ENCODE measurements at places on chromosomes 1 and 21. TPM values are rescaled to one million over a fixed set of nuclear protein-coding genes. Genes with fewer than 3 reads are reported as not detected.

- DNase-seq = no peak
Measured at GRCh38 chr1:238123201-238123600, 232.5 kb upstream of the ZP4 start.

DNA sequence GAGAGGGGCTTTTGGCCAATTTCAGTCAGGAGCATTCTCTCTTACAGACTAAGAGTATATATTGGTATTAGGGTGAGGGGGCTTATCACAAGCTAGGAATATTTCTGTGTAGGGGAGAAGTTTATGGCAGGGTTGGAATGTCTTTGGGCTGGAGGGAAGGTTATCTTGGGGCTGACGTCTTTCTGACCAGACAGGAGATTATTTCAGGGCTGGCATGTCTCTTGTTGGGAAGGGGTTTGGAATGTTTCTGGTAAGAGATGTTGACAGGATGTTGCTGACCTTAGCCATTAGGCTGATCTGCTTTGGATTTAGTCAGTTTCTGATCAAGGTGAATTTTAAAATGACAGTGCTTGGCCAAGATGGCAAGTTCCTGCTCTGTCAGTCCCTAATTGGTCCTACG is 17.8 kb upstream of the HSD3B1 start:
- no peak for DNase-seq

- no peak for DNase-seq
Measured at GRCh38 chr1:108117945-108118902, 81.9 kb downstream of the SLC25A24 start.

- DNase-seq = no peak
Measured at GRCh38 chr1:59314776-59315528, 18.1 kb downstream of the FGGY start.

DNA sequence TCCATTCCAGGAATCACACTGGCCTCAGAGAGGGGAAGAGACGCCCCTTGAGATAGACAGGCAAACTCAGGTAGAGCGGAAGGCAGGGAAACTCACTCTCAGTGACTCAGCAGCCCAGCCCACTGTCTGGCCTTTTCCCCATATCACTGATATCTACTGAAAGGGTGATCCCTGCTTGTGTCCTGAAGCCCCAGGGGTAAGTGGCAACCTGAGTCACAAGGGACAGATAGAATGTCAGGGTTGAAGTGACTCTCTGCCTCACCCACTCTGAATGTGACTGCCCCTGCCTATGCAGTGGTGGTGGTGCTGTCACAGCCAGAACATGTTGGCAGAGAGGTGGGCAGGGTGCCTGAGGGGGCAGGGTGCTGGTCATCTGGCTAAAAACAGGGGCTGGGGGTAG is 157.5 kb upstream of the FGGY start:
- DNase-seq = no peak

GRCh38 chr1:81654657-81655056 is 146.1 kb upstream of the ADGRL2 start:
- no peak for DNase-seq

GRCh38 chr1:212498283-212499040 is 65.7 kb downstream of the NENF start:
- DNase-seq = no peak

- no peak for DNase-seq
Measured at GRCh38 chr1:75338616-75339483, 204.7 kb downstream of the LHX8 start.

DNA sequence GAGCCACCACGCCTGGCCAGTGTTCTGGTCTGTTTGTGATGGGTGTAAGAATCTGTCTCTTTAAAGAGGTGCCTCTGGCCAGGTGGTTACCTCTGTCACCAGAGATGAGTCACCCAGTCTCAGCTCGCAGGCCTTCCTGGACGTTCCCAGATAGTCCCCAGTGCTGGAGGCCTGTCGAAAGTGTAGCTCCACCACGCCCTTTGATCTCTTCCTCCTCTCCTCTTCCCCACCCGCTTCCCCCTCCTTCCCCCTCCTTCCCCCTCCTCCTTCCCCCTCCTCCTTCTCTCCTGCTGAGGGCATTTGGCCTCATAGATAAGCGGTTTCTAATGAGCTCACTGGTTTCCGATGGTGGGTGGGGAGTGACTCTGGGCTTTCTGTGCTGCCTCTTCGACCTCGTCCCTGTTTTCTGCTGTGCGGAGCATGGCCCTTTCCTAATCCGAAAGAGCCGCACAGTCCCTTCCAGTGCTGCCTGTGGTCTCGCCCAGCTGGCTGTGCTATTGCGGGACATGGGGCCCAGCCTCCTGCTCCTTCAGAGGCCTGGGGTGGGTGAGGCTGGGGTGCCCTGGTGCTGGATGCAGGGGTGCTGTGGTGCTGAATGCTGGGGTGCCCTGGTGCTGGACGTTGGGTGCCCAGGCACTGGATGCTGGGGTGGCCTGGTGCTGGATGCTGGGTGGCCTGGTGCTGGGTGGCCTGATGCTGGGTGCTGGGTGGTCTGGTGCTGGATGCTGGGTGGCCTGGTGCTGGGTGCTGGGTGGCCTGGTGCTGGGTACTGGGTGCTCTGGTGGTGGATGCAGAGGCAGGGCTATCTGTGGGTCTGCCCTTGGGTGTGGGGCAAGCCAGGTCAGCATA is 19.2 kb downstream of the AGPAT3 start:
- DNase-seq = no peak

DNA sequence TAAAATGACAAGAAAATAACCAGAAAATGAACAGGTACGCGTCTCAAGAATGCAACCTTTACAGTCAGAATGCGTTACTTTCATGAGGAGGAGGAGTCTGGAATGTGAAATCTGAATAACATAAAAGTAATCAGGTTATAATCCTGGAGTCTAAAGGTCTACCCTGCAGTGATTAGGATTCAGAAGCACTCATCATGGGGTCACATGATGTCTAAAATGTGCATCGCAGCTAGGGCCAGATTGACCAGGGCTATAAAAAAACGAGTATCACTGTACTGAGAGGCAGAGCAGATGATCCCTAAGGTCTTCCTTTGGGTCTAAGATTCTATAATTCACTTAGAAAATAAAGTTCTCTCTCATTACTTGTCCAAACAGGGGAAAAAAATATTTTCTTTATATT is 7.4 kb downstream of the EIF2D start:
- no peak for DNase-seq

DNA sequence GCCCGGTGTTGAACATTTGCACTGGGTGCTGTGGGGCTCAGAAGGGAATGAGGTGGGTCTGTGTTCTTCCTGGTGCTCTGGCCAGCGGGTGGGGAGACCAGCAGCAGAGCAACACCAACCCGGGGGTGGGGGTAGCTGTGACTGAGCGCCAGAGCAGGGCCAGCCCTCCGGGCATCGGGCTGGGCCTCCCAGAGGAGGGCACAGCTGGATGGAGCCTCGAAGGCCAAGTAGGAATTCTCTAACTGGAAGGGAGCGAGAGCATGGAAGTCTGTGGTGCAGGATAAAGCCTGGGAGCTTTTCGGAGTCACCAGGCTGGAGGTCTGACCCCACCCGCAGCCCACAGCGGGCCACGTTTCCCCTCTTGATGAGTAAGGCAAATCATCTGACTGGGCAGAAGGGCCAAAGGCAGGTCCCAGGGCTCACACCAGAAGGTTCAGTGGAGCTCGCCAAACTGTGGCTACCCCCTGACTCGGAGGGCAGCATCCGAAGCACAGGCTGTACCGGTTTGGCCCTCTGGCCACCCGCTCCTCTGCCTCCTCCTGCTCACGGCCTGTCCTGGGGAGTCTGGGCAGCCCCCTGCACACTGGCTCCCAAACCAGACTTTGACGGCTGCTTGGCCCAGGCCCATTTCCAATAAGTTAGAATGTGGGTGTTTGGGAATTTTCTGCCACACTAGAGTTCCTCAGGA is 18.8 kb downstream of the SLC1A7 start:
- DNase-seq = no peak

DNA sequence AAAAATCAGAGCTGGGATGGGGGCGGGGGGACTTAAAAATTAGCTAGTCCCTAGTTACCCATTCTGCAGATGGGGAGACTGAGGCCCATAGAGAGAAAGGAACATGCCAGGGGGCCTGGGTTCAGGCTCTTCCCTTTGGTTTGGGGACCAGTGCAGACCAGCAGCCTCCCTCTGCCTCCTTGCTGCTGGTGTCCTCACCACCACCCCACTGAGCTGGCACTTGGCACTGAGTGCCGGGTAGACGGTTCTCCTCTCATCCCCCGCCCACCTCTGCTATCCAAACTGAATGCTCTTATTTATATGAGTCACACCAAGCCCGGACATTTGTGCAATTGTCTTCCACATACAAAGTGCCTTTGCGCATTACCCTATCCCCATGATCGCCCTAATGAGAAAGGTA is 39.2 kb downstream of the CAMK2N1 start:
- DNase-seq = no peak

DNA sequence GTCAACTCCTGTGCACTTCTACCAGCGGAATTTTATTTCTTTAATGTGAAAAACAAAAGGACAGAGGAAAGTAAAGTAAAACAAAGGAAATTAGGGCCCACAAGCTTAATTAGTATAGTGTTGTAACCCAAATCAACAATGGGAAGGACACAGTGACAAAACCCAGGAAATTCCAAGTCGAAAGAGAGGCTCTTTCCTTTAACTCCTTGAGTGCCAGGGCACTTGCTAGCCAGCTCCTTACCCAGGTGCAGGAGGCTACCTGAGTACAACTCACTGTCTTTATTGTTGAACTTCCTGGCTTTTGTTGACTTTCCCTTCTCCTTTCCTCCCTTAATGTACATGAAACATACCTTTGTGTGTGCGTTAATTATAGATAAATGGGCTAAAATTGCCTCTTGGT is 55.0 kb downstream of the PEX14 start:
- no peak for DNase-seq

GRCh38 chr1:156959414-156959813 is 39.0 kb downstream of the LRRC71 start:
- DNase-seq = no peak

DNA sequence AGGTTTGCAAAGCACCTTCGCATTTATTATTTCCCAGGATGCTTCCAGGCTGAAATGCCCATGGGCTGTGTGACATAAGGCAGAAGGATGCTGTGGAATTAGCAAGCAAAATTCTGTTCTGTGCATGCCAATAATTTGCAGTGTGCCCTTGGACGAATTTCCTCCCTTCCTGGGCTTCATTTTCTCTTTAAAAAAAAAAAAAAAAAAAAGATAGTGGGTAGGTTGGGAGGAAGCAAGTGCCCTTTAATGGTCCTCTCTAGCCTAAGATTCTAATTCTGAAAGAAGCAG is 2.5 kb upstream of the ID3 start:
- DNase-seq = no peak

- DNase-seq = no peak
Measured at GRCh38 chr1:176183618-176184017, 23.5 kb downstream of the COP1 start.

DNA sequence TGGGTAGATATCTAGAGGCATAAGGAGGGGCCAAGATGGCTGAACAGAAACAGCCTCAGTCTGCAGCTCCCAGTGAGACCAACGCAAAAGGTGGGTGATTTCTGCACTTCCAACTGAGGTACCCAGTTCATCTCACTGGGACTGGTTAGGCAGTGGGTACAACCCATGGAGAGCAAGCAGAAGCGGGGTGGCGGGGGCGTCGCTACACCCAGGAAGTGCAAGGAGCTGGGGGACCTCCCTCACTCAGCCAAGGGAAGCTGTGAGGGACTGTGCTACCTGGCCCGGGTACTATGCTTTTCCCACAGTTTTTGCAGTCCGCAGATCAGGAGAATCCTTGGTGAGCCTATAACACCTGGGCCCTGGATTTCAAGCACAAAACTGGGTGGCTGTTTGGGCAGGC is 26.0 kb downstream of the KIFAP3 start:
- no peak for DNase-seq

GRCh38 chr1:63537940-63538339 is 14.6 kb downstream of the EFCAB7 start:
- no peak for DNase-seq

GRCh38 chr21:44271558-44272283 is 10.0 kb upstream of the DNMT3L start:
- no peak for DNase-seq

DNA sequence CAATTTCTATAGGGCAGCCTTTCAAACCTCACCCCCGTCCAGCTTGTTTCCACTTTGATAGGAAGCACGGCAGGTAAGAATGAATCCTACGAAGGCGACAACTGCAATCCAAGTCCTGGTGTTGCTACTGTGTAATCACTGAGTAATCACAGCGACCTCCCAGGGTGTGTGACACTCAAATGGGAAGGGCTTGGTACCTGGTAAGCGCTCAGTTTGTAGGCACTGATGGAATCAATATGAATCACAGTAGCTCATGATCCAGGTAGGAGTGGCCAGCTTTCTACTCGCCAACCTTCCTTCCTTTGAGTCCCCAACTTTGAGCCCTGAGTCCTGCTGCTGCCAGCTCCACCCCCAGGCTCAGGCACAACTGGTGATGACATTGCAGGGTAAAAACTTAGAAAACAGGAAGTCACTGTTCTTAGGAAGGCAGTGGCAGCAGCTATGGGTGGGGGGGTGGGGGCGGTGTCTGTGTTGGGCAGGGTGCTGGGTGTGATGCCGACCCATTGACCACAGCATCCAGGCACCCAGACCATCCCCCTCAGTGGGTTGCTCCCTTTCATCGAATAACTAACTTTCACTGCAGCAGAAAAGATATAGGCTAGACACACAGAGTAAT is 70.7 kb downstream of the CD247 start:
- peak; percentile 80 for DNase-seq

- DNase-seq = no peak
Measured at GRCh38 chr21:37071561-37072273, 1.2 kb downstream of the PIGP start.

DNA sequence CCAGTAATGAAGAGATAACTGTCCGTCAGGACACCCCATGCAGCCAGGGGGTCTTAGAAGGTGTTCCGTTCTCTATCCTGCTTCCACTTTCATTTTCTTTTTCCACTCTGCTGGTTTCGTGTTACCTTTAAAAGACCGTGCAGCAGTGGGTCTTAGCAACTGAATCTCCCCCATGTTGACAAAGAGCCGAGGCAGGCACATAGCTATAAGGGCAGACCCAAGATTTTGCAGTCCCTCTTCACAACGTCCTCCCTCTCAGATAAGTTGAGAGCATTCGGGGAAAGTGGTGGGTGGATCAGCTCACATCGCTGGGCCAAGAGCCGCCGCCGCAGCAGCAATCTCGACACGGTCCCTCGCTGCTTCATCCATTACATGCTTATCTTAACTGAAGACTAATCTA is 355.5 kb downstream of the LMO4 start:
- DNase-seq = no peak

DNA sequence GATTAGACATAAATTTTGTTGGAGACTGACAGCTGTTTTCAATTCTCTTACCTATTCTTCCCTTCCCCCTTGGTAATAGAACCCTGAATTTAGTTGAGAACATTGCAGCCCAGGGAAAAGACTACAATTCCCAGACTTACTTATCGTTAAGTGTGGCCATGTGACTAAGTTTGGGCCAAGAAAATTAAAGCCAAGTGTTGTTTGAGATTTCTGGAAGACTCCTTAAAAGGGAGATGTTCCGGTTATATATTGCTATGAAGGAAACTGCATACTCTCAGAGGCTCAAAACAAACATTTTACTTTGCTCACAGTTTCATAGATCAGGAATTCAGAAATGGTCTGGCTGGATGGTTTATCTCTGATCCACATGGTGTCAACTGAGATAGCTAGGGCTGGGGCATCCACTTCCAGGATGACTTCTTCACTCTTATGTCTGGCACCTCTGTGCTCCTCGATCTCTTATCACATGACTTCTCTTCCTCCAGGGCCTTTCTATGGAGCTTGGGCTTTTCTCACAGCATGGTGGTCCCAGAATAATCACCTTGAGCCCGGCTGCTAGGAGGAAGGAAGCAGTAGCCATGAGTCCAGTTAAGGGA is 22.4 kb upstream of the CD34 start:
- no peak for DNase-seq

STMN1 gene
- 38.3 TPM for total RNA-seq

SPRR2E gene
- not detected for total RNA-seq

SH3BGR gene
- 1.3 TPM for total RNA-seq

CRYAA gene
- total RNA-seq = not detected

KCNQ4 gene
- 0.35 TPM for total RNA-seq

OR6N1 gene
- not detected for total RNA-seq

TPTE gene
- total RNA-seq = not detected

FAM177B gene
- total RNA-seq = 0.58 TPM
